ENCODE measurements at places on chromosomes 7 and 10. TPM values are rescaled to one million over a fixed set of nuclear protein-coding genes. Genes with fewer than 3 reads are reported as not detected.
A peak's percentile ranks its signal among the peaks of the same experiment; 100 is the strongest.

DNA sequence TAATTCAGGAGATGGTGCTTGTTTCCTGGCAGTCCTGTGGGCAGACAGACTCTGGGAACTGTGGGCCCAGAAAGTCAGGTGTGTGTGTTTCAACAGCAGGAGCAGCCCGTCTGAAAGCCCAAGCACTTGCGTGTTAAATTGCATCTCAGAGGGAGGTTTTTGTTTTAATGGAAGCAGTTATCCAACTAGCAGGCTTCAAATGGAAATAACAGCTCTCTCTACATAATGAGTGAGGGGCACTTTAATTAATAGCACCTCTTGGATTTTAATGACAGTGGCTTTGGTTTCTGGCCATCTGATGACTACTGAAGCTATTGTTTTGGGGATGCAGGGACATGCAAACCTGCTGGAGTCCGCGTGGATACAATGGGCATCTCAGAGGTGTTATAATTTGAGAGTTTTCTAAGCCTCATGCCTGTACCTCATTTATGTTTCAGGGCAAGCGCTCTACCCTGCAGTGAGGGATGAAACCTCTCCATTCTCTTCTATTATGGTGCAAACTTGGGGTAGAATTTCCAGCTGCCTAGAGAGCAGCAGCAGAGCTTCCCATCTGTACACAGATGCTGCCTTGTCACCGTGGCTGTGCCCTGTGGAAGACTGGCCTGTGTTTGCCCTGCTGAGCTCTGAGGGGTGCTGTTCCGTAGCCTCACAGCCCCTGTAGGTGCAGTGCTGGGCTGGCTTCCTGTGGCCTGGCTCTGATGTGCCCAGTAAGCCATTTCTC, 206.6 kb upstream of the GPR26 start:
- DNase-seq = no peak

DNA sequence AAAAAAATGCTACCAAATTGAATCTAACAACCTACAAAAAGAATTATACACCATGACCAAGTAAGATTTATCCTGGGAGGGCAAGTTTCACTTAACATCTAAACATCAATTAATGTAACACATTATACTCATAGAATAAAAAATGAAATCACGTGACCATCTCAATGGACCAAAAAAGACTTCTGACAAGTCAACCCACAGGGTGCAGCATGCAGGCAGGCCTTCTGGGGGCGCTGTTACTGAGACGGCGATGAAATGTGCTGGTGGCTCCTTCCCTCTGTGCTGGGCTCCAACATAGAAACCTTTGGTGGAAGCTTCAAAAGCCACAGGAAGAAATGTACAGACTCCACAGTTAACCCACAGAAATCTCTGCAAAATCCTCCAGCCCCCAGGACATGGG, 103.1 kb downstream of the INHBA start:
- no peak for DNase-seq

DNA sequence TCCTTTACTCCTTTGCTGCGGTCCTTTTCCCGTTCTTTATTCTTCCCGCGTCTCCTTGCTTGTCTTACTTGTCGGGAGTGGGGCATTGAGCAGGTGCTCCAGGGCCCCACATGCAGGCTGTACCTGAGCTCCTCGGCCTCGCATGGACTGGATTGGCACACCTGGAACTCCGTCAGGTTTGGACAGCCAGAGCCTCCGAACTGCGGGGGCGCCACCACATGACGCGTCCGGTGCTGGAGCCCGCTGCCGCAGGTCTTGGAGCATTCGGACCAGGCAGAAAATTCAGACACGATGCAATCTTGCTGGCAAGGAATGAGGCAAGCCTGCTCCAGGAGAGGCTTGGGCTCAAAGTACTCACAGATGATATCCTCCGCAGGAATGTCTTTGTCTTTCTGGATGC, 195.7 kb downstream of the THSD7A start:
- DNase-seq = no peak

CUBN gene
- total RNA-seq = 1.7 TPM

SLC18A3 gene
- not detected for total RNA-seq

DNA sequence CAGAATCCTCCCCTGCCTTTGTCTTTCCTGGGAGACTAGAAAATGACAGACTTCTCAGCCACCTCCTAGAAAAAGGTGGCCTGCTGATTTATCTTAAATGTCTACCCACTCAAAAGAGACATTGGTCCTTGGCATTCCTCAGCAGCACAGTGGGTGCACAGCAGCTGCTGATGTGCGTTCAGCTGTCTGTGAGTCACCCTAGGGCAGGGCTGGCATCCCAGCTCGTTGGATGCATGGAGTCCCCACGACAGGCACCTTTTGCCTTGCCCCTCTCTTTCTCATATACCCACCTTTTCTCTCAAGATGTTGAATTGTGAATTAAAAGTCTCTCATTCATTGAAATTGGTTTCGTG, 113.0 kb downstream of the DOCK1 start:
- DNase-seq = no peak

DNA sequence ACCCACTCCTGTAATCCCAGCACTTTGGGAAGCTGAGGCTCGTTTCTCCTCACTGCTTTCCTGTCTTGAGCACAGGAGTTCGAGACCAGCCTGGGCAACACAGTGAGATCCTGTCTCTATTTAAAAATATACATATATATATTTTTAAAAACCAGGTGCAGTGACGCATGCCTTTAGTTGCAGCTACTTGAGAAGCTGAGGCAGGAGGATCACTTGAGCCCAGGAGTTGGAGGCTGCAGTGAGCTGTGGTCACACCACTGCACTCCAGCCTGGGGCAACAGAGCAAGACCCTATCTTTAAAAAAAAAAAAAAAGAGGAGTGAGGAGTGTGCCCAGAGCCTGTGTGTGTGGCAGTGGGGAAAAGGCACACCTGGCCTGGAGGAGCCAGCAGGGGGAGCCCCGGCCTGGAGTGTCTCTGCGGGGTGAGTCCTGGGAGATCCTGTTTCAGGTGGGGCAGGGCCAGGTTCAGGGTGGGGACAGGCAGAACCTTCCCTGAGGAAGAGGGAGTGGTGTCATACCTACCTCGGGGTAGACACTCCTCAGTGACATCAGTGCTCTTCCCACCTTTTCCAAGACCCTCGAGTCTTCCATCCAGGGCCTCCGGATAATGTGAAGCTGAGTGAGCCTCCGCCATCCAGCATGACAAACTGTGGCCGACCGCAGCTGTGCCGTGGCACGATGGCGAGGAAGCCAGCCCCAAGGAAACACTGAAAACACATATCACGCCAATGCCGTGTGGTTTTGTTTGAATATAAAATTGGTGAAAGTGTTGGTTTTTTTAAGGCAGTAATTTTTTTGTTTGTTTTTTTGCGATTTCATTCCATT, 9.0 kb upstream of the ARPC1B start:
- no peak for DNase-seq

- no peak for DNase-seq
Observed at GRCh38 chr7:26688388-26688787, 176.0 kb downstream of the SKAP2 start.

DNA sequence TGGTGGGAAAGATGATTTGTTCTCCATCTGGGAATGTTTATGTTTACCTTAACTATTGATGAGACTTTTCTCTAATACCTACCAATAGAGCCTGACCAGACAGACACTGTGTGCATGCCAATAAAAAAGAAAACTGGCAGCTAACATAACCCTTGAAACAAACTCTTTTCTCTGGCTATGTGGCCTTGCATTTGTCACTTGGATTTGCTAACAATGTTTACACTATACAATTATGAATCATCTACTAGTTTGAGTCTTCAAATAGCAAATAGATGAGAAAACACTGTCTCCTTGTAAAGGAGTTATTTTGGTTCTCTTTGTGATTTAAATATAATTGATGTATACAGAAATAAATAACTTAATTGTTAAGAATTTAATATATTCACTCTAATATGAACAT, 273.1 kb downstream of the SEMA3D start:
- DNase-seq = no peak

DNA sequence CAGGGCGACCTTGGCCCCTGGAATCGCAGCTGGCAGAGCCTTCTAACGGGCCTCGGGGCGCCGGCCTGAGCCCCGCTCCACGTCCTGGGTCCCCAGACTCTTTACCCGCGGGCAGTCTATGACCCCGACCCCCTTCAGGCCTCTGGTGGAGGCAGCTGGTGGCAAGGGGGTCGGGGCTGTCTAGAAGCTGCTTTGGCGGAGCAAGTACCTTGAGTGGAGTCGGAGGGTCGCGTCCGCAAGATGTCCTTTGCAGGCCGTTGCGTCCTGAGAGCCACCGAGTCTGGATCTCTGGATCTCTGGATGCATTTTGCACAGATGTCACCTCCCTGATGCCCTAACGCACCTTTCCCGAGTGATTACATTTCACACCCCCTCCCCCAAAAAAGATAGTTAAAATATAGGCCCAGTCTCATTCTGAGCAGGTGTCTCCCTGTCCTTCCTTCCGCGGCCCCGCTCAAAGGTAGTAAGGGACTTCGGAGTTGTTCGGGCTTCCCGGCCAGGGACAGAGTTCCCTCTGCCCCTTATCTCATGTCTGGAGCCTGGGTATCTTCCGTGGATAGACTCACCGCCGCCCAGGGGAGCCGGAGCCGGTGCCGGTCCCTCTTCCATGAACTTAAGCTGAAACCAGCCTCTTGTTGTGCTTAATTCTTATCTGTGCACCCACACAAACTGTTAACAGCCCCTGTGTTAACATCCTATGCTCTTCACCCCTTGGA, 457 bp downstream of the ACADSB start:
- DNase-seq = peak; percentile 8

GRCh38 chr10:8633909-8634308, 579.4 kb downstream of the GATA3 start:
- no peak for DNase-seq

GRCh38 chr7:114921631-114922025, 266 bp upstream of the MDFIC start:
- DNase-seq = no peak

WDFY4 gene
- total RNA-seq = not detected
